Activated CD4-positive, CD25-positive, alpha-beta regulatory T cell (primary cell): ENCODE measurements at places on chromosomes 1 and 21.

DNA sequence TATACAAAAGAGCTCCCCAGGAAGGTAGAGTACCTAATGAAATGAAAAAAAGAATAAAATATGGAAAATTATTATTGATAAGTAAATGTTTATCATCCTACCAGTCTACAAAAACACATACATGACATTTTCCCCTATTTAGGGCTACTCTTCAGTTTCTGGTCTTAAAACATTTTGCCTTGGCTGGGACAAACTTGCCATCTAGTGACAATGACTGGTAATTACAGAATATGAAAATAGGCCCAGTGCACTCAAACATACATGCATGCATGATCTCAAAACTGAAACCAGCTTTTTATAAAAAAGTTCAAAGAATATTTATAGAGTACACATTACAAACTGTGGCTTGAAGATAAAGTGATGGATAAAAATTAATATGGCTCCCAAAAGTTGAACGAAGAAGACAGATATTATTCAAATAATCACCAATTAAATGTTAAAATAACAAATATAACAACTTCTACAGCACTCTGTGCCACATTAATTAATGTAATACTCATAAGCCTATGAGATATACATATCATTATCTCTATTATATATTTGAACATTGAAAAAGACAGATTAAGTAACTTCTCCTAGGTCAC, 10.5 kb upstream of the RNPC3 start:
- no peak for DNase-seq

- DNase-seq: no peak
Observed at GRCh38 chr1:206065547-206066145, 12.7 kb downstream of the RHEX start.

DNA sequence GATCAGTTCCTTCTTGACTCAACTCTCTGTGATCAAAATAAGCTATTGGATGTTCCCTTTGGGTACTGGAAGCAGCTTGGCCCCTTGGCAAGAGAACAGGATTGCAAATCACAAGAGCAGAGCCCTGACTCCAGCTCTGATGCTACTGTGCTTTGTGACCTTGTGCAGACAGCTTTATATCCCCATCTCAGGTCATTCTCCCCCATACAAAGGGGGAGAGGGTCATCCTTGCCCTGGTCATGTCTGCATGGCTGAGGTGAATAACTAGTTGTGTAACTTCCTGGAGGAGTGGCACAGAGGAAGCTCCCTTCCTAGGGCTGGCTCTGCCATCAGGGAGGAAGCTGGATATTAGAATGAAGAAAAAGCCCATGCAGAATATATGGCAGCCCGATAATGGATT, 142.9 kb downstream of the DHRS3 start:
- no peak for DNase-seq

DNA sequence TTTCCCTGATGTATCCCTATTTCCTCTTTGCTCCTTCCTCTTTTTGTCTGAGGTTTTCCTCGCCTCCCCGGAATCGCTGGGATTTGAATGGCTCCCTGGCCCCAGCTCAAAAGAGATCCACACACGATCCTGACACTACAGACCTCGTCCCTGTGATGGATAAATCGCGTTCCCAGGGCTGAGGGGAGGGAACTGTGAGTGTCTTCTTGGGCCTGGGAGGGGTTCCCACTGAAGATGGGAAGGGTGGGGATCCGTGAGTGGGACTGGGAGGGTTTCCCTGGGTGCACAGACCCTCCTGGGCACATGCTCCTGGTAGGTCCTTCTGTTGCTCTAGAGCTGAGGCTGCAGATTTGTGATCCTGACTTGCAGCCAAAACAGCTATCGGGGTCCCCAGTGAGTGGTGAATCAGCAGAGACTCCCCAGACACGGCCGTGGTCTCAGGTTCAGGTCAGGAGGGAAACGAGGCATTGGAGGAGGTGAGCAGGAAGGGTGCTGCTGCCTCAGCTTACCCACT, 591.0 kb downstream of the PTPRU start:
- no peak for DNase-seq

DNA sequence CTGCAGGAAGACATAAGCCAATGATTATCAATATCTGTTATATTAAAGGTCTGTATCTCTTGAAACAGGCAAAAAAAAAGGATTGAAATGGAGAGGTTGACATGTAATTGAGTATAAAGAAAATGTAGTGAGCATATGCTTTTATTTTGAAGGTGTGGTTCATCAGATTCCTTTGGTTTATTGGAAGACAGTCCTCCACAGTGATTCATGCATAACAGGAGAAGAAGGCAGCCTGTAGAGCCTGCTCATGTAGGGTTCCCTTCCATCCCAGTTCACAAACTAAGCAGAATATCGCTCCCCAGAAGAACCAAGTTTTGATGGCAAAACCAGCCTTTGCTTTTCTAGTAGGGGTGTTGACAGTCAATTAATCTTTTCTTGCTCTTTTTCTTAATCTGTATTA, 1016.8 kb upstream of the ADGRL4 start:
- DNase-seq: no peak

DNA sequence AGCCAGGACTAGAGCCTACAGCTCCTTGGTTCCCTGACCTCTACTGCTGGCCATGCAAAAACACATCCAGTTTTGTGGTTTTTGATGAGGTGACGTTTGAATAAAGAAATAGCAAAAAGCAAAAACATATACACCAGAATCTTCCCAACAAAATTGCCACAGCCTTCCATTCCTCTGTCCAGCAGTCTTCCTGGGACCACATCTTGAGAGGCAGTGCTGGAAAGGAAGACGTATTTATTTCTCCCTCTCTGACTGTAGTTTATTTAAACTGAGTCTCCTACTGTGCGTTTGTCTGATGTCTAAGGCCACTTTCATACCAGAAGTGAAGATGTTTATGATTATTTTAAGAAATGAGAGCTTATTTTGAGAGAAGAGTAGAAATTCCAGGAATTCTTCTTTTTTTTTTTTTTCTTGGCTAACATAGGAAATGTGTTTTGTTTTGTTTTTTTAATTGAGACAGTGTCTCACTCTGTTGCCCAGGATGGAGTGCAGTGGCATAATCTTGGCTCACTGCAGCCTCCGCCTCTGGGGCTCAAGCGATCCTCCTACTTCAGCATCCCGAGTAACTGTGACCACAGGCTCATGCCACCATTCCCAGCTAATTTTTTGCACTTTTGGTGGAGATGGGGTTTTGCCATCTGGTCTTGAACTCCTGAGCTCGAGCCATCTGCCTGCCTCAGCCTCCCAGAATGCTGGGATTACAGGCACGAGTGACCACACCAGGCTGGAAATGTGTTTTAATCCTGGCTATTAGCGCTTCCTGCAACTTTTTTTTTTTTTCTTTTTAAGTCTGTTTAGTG, 118.5 kb downstream of the ITSN1 start:
- no peak for DNase-seq

GRCh38 chr1:164631751-164632150, 72.8 kb downstream of the PBX1 start:
- DNase-seq: no peak

DNA sequence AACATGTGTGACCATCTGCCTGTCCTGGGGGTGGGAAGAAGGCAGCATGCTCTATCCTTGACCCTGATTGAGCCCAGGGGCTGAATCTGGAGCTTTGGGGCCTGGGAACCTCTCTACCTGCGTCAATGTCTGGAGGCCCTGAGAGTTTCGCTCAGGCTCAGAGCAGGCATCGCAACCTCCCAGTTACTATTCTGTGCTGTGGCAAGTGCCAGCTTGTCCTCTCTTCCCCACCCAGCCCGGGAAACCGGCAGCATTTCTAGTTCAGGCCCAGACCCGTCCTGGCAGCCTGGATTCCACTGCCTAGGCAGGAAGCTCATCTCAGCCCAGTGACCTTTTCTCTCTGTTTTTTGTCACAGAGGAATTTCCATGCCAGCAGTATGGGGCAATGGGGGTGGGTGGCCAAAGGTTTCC, 10.0 kb upstream of the IRF6 start:
- DNase-seq: no peak

- DNase-seq: no peak
Observed at GRCh38 chr1:235025422-235025984, 103.1 kb downstream of the TOMM20 start.

- DNase-seq: no peak
Observed at GRCh38 chr1:22341791-22342605, 109.7 kb upstream of the ZBTB40 start.

GRCh38 chr1:55353707-55354620, 138.8 kb upstream of the USP24 start:
- DNase-seq: no peak

GRCh38 chr1:39845569-39846566, 37.4 kb downstream of the TRIT1 start:
- peak; percentile 54 for DNase-seq

- DNase-seq: no peak
Observed at GRCh38 chr1:87956072-87956471, 627.4 kb downstream of the LMO4 start.

DNA sequence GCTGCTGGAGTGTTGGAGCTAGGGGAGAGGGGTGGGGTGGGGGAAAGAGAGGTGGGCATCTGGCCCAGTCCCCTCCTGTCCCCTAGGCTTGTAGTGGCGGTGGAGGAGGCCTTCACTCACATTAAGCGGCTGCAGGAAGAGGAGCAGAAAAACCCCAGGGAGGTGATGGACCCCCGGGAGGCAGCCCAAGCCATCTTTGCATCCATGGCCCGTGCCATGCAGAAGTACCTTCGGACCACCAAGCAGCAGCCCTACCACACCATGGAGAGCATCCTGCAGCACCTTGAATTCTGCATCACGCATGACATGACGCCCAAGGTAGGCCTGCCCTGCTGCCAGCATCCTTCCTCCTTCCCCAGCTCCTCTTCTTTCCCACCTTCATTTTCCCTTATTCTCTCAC, 23.6 kb downstream of the VANGL2 start:
- no peak for DNase-seq

DNA sequence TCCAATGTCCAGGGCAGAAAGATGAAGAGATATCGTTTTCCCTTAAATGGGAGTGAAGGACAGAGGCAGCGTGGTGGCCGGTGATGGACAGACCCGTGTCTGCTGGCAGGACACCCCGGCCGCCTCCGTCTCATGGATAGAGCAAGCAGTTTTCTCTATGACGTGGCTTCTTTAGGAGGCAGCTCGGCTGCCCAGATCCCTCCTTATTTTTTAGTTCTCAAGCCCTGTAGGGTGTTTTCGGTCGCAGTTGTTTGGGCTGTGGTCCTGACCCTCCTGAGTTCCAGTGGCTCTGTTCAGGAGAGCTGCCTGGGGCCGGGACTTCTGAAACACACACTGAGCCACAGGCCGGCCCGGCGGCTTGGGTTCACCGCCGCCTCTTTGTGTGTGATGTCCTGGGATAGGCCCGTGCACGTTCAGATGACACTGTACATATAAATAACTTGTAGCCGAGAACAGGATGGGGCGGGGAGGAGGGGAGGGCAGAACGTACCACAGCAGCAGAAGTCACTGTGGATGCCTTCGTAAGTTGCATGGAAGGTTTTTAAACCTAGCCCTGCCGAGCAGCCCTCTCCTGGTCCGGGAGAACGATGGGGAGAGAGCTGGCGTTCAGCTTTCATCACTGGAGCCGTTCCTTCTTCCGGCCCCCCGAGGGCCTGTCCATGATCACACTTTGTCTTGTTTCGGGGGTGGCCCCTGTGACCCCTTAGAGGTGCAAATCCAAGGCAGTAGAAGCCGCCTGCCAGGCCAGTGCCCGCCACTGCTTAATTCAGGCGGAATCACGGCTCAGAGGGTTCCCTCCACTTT, 65.2 kb downstream of the SIK1 start:
- peak; percentile 28 for DNase-seq
